ENCODE measurements at places on chromosomes 16 and 17. TPM values are rescaled to one million over a fixed set of nuclear protein-coding genes. Genes with fewer than 3 reads are reported as not detected.

DNA sequence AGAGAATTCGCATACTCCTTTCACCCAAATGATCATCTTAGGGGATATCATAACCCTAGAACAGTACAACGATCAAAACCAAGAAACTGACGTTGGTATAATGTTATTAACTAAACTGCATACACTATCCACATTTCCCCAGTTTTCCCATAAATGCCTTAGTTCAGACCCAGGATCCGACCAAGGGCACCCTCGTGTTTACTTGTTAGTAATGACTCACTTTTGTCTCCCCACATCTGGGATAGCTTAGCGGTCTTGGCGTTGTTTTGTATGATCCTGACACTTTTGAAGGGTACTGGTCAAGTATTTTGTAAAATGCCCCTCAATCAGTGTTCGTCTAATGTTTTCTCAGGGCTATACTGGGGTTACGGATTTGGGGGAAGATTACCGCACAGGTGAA lies 8.0 kb downstream of the HS3ST3A1 start:
- no peaks in the 10 kb centered on the region for H3K36me3 ChIP-seq
- H3K27me3 ChIP-seq, result peaks cover 36% of the 10 kb centered on the region
- H3K4me1 ChIP-seq, result peaks cover 10% of the 10 kb centered on the region
- H3K4me3 ChIP-seq, result no peak overlapping the region

DNA sequence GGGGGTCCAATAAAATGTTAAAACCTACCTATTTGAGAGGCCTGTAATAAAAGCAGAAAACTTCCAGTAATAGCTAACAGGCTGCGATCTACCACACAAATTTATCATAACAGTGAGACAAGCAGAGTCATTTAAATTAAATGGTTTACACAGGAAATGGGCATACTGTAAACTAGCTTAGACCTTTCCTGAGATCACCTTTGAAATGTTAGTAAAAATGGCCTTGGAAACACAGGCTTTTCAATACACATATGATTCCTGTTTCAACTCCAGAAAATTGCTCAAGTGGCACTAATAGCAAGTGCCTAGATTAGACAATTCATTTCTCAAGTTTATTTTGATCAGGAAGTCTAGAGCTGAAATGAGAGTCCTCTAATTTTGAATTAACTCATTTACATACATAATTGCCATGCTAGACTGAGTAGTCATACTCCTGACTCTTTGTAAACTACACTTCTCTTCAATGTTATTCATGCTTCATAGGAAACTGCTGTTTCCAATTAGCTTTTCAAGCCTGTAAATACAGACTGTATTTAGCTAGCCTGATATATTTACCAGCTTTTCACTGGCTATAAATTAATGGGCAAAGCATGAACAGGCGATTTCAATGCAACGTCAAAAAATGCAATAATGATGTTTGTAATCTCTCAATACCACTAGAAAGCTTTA lies 43.3 kb downstream of the PARN start:
- H3K27me3 ChIP-seq, result no peaks in the 10 kb centered on the region
- H3K36me3 ChIP-seq, result peaks cover 88% of the 10 kb centered on the region
- no peak overlapping the region for H3K27ac ChIP-seq
- H3K4me3 ChIP-seq, result no peak overlapping the region
- peaks cover 3% of the 10 kb centered on the region for H3K4me1 ChIP-seq
- no peak for DNase-seq

- H3K27ac ChIP-seq, result no peak overlapping the region
- no peak overlapping the region for H3K4me3 ChIP-seq
- DNase-seq, result peak; percentile 4
- peaks cover 34% of the 10 kb centered on the region for H3K4me1 ChIP-seq
- no peaks in the 10 kb centered on the region for H3K27me3 ChIP-seq
Measured at GRCh38 chr16:84501077-84501735, 3.3 kb downstream of the MEAK7 start.

Gene GAST
- total RNA-seq, result not detected

DNA sequence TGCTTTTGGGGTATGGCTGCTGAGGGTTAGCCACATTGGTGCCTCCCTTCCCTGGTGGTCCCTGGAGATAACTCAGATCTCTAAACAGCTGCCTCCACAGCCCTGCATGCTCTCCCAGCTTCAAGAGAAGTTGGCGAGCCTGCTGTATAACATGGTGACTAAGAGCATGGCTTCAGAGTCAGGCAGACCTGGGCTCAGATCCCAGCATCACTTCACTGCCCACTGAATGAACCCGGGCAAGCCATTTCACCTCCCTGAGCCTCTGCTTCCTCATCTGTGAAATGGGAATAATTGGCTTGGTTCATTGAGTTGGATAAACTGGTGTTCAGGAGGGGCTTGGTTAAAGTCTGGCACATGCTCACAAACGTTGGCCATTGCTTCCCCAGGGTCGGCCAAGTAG lies 16.6 kb downstream of the KIF1C start:
- peaks cover 12% of the 10 kb centered on the region for H3K4me1 ChIP-seq
- no peaks in the 10 kb centered on the region for H3K27me3 ChIP-seq
- no peak overlapping the region for H3K4me3 ChIP-seq

GRCh38 chr16:101586-101985 lies 23.6 kb downstream of the MPG start:
- peaks cover 12% of the 10 kb centered on the region for H3K4me1 ChIP-seq
- no peak for DNase-seq
- no peak overlapping the region for H3K27ac ChIP-seq
- no peaks in the 10 kb centered on the region for H3K36me3 ChIP-seq

DNA sequence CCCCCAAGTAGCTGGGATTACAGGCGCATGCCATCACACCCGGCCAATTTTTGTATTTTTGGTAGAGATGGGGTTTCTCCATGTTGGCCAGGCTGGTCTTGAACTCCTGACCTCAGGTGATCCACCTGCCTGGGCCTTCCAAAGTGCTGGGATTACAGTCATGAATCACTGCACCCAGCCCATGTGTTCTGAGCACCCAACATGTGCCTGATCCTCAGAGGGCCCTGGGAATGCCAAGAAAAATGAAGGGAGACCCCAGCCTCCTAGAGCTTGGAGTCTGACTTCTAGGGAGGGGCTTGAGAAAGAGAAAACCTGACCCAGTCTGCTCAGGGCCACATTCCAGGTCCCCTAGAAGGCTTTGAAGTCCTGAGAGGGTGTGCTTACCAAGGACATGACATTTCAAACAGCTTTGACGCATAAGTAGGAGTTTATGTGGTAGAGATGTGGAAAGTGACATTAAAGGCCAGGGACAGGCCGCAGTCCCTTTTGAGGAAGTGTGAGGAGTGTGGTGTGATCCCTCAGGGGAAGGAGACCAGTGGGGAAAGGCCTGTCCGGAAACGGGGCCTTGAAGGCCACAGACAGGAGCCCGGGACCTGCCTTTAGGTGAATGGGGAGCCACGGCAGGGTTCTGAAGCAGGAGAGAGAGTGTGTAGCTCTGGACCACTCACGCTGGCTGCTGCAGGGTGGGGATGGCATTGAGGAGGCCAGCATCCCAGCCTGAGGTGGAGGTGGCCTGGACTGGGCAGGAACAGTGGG lies 1.1 kb upstream of the CCL22 start:
- no peak for DNase-seq
- H3K36me3 ChIP-seq, result no peaks in the 10 kb centered on the region
- peak overlapping the region; percentile 67 for H3K27ac ChIP-seq
- H3K4me1 ChIP-seq, result no peaks in the 10 kb centered on the region
- H3K4me3 ChIP-seq, result no peak overlapping the region

- H3K27ac ChIP-seq, result no peak overlapping the region
- H3K27me3 ChIP-seq, result peaks cover 12% of the 10 kb centered on the region
- H3K4me3 ChIP-seq, result no peak overlapping the region
Measured at GRCh38 chr16:88276591-88276990, 106.2 kb upstream of the ZNF469 start.

Gene NDUFAB1
- 36.8 TPM for total RNA-seq

Measured in naive thymus-derived CD8-positive, alpha-beta T cell (primary cell).